Stimulated activated CD4-positive, alpha-beta T cell treated with anti-CD3 and anti-CD28 coated beads, Interleukin-1b, Interleukin-23, amount 100 ng/mL, for 24 hours (primary cell): ENCODE measurements at places on chromosomes 4 and X.

- no peak for DNase-seq
Measured at GRCh38 chrX:38484607-38485498, 76.5 kb upstream of the TSPAN7 start.

GRCh38 chr4:62901101-62901500 lies 1508.1 kb downstream of the TECRL start:
- no peak for DNase-seq

DNA sequence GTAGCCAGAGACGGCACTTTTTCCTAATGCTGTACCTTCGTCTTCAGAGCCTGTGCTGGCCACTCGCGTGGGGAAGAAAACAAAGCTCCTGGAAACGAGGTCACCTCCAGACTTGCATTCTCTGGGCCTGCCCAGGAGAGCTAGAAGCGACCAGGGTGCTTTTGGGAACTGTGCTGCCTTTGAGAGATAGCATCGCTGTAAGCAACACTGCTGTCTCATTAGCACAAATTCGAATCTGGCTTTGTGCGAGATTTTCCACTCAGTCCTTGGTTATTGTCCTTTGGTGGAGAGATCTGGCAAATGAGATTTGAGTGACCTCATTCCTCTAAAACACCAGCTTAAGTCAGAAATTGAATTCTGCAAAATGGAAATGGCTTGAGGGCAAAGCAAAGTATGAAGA lies 66.1 kb upstream of the TLR3 start:
- no peak for DNase-seq

DNA sequence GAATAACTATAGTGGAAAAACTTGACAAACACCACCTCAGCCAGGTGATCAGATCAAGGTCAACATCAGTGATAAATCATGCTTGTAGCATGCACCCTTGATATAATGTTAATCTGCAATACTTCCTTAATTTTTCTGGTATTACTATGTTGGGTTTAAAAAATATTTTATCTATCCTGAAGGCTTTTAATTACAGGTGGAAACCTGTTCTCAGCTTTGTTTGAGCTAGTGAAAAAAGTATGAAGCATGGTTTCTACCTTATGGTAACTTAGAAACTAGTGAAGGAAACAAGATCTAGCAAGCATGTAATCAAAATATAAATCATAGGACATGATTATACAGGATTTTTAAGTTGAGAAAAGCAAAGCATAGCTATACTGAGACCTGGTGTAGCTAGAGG lies 26.6 kb downstream of the MAOA start:
- no peak for DNase-seq

DNA sequence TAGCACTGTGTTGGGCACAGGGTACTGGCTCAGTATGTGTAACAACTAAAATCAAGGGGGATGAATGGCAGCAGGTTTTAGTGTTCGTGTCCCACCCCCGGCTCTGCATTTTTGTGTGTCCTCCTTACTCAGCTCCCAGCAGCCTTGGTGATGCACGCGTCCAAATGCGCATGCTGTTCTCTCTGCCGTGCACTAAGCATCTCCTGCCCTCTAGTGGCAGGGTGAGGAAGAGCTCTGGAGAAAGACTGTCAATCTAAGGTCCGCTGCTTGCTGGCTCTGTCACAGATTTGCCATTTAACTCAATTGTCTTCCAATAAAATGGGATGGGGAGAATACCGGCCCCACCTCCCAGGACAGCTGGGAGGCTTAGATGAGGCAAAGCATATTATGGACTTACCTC lies 61.4 kb downstream of the WFS1 start:
- no peak for DNase-seq

DNA sequence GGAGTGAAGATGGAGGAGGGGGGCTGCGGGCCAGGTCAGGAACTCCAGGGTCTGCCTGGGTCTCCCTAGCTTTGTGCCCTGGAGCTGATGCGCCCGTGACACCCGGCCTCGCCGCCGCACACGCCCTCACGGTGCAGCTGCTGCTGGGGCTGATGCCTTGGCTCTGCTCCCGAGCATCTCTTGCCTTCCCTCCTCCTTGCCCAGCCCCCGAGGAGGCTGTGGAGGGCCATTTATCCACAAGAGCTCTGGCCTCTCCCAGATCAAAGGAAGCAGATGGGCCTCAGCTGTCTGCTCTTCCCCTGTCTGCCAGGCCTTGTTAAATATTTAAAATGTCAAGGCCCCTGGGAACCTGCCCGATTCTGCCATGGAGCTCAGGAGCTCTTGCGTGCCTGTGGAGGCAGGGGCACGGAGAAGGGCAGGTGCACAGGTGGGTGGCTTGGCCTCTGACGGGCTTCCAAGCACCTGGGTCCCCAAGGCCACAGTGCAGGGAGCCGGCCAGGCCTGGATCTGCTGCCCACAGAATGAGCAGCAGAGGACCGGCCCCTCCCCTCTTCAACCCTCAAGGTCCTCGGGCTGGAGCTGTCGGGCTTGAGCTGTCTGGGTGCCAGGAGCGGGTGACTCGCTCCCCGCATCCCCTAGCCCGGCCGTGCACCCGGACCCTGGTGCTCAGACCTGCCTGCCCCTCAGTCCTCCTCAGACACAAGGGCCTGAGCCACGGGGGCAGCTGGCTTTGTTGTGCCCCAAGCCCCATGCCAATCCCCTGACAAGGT lies 20.3 kb downstream of the ATP2B3 start:
- no peak for DNase-seq

DNA sequence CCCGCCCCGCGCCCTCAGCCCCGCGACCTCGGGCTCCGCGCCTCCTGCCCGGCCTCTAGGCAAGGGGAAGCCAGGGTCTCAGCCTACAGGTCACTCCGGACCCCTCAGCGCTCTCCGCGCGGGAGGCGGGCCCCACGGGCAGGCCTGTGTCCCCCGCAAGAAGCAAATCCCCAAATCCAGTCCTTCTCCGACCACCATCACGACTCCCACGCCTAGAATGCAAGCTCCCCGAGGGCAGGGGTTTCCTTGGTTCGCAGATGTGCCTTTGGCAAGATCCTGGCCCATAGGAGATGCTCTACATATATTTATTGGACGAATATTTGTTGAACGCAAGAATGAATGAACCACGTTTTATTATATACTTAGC lies 260 bp upstream of the CCDC149 start:
- no peak for DNase-seq

DNA sequence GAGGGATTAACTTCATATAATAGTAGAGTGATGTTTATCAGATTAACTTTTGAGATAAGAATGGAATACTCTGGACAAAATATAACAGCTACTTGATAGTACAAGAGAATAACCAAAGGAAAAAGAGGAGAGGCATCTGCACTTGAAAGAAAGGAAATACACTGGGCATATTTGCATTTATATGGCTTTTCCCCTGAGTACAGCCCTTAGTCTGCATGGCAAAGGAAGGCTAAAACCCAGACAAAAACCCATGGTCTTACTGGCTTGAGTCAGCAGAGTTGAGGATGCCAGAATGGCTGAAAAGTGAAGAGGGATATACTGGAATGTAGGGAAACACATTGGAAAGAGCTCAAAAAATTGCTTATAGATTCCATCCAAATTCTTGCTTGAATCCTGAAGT lies 101.6 kb downstream of the COL4A5 start:
- DNase-seq: no peak

- DNase-seq: no peak
Measured at GRCh38 chr4:113086172-113086695, 36.8 kb downstream of the ANK2 start.
